ENCODE measurements at places on chromosomes 12 and 14. TPM values are rescaled to one million over a fixed set of nuclear protein-coding genes. Genes with fewer than 3 reads are reported as not detected.
A peak's percentile ranks its signal among the peaks of the same experiment; 100 is the strongest.

DNA sequence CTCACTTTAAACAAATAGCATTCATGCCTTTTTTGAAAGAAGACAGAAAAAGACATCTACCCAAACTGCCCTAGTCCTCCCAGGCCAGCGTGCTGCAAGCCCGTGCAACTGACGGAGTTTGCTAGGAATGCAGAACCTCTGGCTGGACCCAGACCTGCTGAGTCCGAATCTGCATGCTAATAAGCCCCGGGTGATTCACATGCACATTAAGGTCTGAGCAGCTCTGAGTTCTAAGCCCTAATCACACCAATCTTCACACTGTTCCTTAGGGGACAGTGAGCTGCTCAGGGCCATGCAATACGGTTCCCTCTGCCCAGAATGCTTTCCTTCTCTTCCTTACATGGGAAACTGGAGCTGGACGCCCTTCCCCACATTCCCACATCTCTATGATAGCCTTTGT is 25.2 kb downstream of the HAL start:
- no peaks in the 10 kb centered on the region for H3K36me3 ChIP-seq
- H3K27me3 ChIP-seq = peaks cover 7% of the 10 kb centered on the region
- no peak overlapping the region for H3K27ac ChIP-seq

DNA sequence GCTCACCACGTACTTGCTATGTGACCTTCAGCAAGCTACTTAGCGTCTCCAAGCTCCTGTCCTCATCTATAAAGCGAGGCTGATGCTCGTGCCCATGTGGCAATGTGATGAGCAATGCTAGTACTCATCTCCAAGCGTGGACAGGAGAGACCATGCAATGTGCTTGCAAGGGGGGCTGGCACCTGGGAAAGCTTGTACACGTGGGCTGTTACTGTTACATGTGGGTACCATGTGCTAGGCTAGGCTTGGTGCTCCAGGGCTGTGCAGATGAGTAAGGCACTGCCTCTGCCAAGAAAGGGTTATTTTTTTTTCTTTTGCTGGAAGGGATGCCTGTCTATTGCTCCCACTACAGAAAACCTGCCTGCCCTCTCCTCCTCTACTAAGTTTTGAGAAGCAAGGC is 46.6 kb downstream of the TSPAN11 start:
- H3K27me3 ChIP-seq = peaks cover 54% of the 10 kb centered on the region
- H3K4me1 ChIP-seq = no peaks in the 10 kb centered on the region
- no peaks in the 10 kb centered on the region for H3K36me3 ChIP-seq

- no peaks in the 10 kb centered on the region for H3K36me3 ChIP-seq
- H3K27ac ChIP-seq = no peak overlapping the region
- H3K4me1 ChIP-seq = no peaks in the 10 kb centered on the region
Observed at GRCh38 chr14:79961197-79961596, 250.1 kb downstream of the DIO2 start.

GRCh38 chr14:102586420-102587104 is 5.9 kb upstream of the RCOR1 start:
- H3K36me3 ChIP-seq = no peaks in the 10 kb centered on the region
- no peak overlapping the region for H3K27ac ChIP-seq
- H3K27me3 ChIP-seq = peaks cover 5% of the 10 kb centered on the region

The KRT7 gene
- total RNA-seq = 69.1 TPM

- H3K4me3 ChIP-seq = no peak overlapping the region
- no peak for DNase-seq
- no peak overlapping the region for H3K27ac ChIP-seq
- no peaks in the 10 kb centered on the region for H3K36me3 ChIP-seq
- peaks cover 19% of the 10 kb centered on the region for H3K4me1 ChIP-seq
Observed at GRCh38 chr14:95886366-95887056, 9.9 kb downstream of the TUNAR start.

The FGF23 gene
- not detected for total RNA-seq

DNA sequence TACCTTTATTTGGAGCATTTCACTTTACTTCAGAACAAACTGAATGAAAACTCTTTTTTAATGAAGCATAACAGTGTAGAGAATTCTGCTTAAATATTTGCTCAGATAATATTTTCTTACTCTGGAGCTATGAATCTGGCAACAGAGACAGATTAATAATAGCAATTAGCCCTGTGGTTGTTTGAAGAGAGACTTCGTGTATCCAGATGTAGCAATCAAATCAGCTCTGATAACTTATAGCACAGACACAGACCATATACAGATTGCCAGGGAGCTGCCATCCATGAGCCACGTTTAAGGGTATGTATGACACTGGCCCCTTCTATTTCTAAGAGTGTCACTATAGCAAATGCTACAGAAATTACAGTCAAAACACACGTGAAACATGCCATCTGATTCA is 146.6 kb downstream of the EXOC5 start:
- H3K27me3 ChIP-seq = no peaks in the 10 kb centered on the region
- H3K27ac ChIP-seq = no peak overlapping the region
- H3K4me1 ChIP-seq = no peaks in the 10 kb centered on the region
- no peak overlapping the region for H3K4me3 ChIP-seq

DNA sequence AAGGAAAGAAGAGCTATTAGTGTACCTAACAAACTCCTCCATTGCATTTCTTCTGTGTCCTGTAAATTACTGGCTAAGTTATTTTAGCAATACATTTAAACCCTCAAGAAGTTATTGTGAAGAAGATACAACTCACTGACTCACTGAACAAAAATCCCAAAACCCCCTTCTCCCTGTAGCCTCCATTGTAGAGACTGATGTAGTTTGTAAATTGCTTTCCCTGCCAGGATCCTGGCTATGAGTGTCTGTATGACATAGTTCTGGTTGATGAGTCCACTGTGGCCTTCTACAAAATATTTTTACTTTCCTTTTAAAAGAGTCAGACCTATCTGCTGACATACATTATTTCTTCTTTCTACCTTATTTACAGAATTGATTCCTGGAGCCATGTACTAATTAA is 155.6 kb downstream of the SLC6A15 start:
- H3K4me3 ChIP-seq = peak overlapping the region; percentile 25
- peak; percentile 70 for DNase-seq
- no peaks in the 10 kb centered on the region for H3K27me3 ChIP-seq
- peaks cover 32% of the 10 kb centered on the region for H3K4me1 ChIP-seq

The SMCO2 gene
- total RNA-seq = not detected

- H3K36me3 ChIP-seq = peaks cover 19% of the 10 kb centered on the region
- H3K27me3 ChIP-seq = no peaks in the 10 kb centered on the region
- no peak overlapping the region for H3K4me3 ChIP-seq
- DNase-seq = no peak
Observed at GRCh38 chr14:91125271-91125660, 11.4 kb downstream of the DGLUCY start.

The ADCK1 gene
- 6.2 TPM for total RNA-seq

DNA sequence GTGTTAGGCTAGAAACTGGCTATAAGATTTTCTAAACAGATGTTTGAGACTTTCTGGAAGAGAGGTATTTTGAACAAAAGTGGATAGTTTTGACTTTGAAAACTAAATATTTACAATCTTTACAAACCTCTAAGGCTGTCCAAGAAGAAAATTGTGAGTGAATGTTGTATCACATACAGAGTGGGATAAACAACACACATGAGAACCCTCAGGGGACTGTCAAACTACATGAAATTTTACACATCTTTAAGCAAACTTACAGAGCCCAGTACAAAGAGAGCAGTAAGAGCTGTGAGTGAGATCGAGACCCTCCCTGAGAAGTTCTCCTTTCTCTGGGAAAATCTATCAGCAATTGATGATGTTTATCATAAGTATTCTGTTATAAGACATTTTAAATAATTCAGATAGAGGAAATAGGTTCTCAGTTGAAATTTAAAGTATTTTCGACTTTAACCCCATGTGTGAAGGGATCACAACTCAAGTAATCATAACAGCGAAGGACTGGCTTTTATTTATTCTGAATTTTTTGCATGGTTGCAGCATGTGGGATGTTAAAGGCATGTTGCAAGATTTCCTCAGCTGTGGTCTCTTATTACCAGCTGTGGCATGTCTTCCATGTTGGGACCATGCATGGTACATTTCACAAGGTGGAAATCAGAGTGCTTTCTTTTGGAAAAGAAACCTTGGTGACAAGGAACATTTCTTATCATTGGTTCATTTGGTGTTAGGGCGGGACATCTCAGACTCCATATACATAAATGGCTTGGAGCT is 264.0 kb upstream of the PRICKLE1 start:
- no peaks in the 10 kb centered on the region for H3K36me3 ChIP-seq
- H3K4me1 ChIP-seq = no peaks in the 10 kb centered on the region
- H3K27ac ChIP-seq = no peak overlapping the region
- H3K27me3 ChIP-seq = no peaks in the 10 kb centered on the region

The HRK gene
- not detected for total RNA-seq

The COX14 gene
- total RNA-seq = 77.8 TPM

GRCh38 chr14:105641075-105641937 is 114.9 kb downstream of the TMEM121 start:
- H3K4me3 ChIP-seq = no peak overlapping the region
- no peaks in the 10 kb centered on the region for H3K4me1 ChIP-seq
- no peaks in the 10 kb centered on the region for H3K36me3 ChIP-seq
- no peak overlapping the region for H3K27ac ChIP-seq

The NTF3 gene
- total RNA-seq = 8.4 TPM

The RTN1 gene
- 0.13 TPM for total RNA-seq

DNA sequence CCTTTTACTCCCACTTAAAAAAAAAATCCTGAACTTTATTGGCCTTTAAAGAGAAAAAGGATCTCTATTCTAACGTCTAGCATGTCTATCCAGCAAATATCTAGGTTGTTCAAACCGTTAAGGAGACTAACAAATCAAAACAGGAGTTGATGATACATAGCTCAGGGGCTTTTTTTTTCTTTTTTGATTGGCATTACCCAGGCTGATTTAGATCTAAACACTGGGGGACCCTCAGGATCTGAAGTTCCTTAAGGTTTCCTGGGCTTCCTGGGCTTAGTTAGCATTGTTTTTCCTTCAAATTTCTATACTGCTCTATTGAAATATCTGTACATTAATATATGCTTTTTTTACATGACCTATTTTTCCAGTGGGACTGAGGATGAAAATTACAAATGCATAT is 42.3 kb downstream of the EFCAB11 start:
- peaks cover 4% of the 10 kb centered on the region for H3K36me3 ChIP-seq
- H3K27me3 ChIP-seq = no peaks in the 10 kb centered on the region
- H3K27ac ChIP-seq = peak overlapping the region; percentile 98
- no peak for DNase-seq
- H3K4me3 ChIP-seq = peak overlapping the region; percentile 68
- H3K4me1 ChIP-seq = peaks cover 70% of the 10 kb centered on the region

The PHETA1 gene
- 15.6 TPM for total RNA-seq

The RIPK3 gene
- total RNA-seq = not detected

- peaks cover 4% of the 10 kb centered on the region for H3K4me1 ChIP-seq
- H3K27ac ChIP-seq = no peak overlapping the region
- DNase-seq = no peak
- no peak overlapping the region for H3K4me3 ChIP-seq
Observed at GRCh38 chr12:32402170-32402569, 2.8 kb downstream of the FGD4 start.

The CLECL1 gene
- not detected for total RNA-seq

GRCh38 chr12:91328451-91328850 is 145.8 kb upstream of the DCN start:
- DNase-seq = no peak
- H3K27me3 ChIP-seq = no peaks in the 10 kb centered on the region
- no peak overlapping the region for H3K27ac ChIP-seq
- H3K4me3 ChIP-seq = no peak overlapping the region

- H3K4me1 ChIP-seq = peaks cover 42% of the 10 kb centered on the region
- H3K27me3 ChIP-seq = peaks cover 3% of the 10 kb centered on the region
- no peak for DNase-seq
- H3K4me3 ChIP-seq = no peak overlapping the region
- no peaks in the 10 kb centered on the region for H3K36me3 ChIP-seq
Observed at GRCh38 chr12:6294156-6295093, 16.1 kb upstream of the PLEKHG6 start.

The ASCL1 gene
- total RNA-seq = not detected

- H3K4me3 ChIP-seq = no peak overlapping the region
- no peak overlapping the region for H3K27ac ChIP-seq
- no peaks in the 10 kb centered on the region for H3K4me1 ChIP-seq
Observed at GRCh38 chr12:73136386-73136785, 864.2 kb downstream of the TRHDE start.

The AQP6 gene
- total RNA-seq = not detected

The SYNDIG1L gene
- not detected for total RNA-seq

DNA sequence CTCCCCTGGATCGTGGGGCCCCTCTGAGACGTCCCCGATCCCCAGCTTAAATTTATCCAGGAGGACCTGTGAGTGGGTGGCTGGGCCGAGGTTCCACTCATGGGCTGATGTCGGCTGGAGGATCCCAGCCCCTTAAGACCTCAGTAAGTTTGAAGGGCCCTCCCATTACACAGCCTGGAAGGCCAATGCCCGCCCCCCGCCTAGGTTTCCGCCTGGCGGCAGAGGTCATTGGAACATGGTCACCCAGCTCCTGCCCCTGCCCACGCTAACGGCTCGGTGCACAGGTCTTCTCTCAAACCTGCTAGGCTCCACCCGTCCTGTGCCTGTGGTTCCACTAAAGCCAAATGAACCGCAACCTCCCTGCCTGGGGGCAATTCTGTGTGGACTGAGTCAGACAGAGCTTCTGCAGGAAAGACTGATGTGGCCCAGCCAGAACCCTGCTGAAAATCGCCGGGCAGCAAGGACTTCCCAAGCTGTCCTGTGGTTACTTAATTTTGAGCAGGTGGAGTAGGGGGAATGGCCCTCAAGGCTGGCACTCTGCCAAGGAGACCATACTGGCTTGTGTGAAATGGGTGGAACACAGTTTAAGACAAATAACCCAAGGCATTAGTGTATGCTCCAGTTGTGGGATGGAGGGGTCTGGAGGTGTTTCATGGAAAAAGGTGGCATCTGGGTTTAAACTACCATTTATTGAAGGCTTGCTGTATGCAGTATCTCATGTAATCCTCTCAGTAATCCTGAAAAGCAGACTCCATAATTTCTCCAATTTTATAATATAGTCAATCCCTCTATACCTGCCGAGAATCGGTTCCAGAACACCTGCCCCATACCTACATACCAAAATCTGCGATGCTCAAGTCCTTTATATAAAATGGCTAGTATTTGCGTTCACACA is 903 bp upstream of the NT5DC3 start:
- H3K4me1 ChIP-seq = peaks cover 43% of the 10 kb centered on the region
- peaks cover 12% of the 10 kb centered on the region for H3K36me3 ChIP-seq
- H3K27ac ChIP-seq = peak overlapping the region; percentile 91
- peak; percentile 98 for DNase-seq
- H3K27me3 ChIP-seq = no peaks in the 10 kb centered on the region
- peak overlapping the region; percentile 94 for H3K4me3 ChIP-seq

The BDKRB1 gene
- total RNA-seq = 37.3 TPM

- DNase-seq = no peak
- no peaks in the 10 kb centered on the region for H3K36me3 ChIP-seq
- H3K27me3 ChIP-seq = peaks cover 7% of the 10 kb centered on the region
- H3K4me1 ChIP-seq = no peaks in the 10 kb centered on the region
- no peak overlapping the region for H3K27ac ChIP-seq
Observed at GRCh38 chr12:42679466-42679865, 89.9 kb upstream of the PRICKLE1 start.

DNA sequence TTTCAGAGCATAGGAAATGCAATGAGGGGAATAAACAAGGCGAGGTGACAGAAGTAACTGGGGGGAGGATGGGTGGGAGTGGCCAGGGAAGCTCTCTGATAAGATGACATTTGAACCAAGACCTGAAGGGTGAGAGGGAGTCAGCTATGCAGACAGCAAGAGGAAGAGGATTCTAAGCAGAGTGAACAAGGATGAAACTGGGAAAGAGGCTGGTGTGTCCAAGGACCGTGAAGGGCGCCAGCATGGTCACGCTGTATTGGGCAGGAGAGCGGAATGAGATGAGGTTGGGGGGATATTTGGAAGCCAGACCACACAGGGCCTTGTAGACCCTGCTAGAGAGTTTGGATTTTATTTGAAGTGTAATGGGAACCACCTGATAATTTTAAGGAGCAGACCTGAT is 10.5 kb upstream of the PPP1R1A start:
- peaks cover 31% of the 10 kb centered on the region for H3K27me3 ChIP-seq
- H3K4me3 ChIP-seq = no peak overlapping the region
- 0 out of 2 replicates have a peak, but pooled peaks cover 6% of the 10 kb centered on the region for H3K4me1 ChIP-seq
- no peak for DNase-seq
- H3K36me3 ChIP-seq = no peaks in the 10 kb centered on the region
- no peak overlapping the region for H3K27ac ChIP-seq

Data from HFFc6 (cell line).